ENCODE measurements at places on chromosomes 5 and 9.

DNA sequence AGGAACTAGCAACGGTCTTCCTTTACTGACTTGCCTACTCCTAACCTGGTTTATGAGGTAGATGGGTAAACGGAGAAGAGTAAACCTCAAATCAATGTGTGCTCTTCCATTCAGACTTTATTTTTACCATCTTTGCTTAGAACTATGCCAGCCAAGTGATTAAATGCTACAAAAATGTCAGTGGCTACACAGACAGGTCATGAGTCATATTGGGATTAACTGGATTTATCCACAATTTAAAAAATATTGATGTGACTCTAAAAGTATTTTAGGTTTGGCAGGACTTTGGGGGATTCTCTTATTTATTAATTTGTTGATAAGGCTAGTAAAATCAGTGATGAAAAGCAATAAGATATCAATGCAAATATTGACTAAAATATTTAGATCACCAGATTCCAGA, 275.0 kb downstream of the PLK2 start:
- no peak for DNase-seq

DNA sequence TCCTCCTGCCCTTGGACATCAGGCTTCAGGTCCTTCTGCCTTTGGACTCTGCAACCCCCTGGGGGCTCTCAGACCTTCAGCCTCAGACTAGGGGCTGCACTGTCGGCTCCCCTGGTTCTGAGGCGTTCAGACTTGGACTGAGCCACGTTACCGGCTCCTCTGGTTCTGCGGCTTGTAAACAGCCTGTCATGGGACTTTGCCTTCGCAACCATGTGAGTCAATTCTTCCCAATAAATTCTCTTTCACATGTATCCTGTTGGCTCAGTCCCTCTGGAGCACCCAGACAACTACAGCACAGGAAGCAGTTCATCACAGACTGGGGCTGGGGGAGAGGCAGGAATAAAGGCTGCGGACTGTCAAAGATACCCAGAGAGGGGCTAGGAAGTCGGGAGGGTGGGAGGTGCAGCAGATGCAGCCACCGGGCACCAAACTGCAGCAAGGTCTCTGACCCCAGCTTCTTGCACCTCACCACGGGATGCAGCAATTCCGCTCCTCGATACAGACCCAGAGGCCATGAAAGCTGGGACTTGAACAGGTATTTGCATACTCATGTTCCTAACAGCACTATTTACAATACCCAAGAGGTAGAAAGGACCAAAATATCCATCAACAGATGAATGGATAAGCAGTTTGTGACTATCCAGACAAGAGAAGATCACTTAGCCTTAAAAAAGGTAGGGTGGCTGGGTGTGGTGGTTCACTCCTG, 100.8 kb downstream of the COL23A1 start:
- no peak for DNase-seq

- no peak for DNase-seq
These were observed 4.8 kb upstream of the HOMER1 start for GRCh38 chr5:79518718-79519117.

DNA sequence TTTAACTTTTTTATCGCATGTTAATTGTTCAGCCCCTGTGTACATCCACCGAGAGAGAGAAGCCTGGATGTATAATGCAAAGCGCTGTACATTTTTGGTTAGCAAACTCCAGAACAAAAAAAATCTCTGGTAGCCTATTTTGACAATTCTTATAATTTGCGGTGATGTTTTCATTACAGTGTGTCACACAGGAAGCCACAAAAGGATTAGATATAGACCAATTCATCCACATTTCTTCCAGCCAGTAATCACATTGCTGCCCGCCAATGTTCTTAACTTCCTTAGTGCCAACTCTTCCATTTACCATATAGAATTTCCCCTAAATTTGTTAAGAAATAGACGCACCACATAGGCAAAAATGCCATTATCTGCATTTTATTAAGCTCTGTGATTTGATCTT, 435.6 kb downstream of the EFNA5 start:
- no peak for DNase-seq

Data from central memory CD4-positive, alpha-beta T cell (primary cell).